ENCODE measurements at places on chromosomes 11 and 22.

DNA sequence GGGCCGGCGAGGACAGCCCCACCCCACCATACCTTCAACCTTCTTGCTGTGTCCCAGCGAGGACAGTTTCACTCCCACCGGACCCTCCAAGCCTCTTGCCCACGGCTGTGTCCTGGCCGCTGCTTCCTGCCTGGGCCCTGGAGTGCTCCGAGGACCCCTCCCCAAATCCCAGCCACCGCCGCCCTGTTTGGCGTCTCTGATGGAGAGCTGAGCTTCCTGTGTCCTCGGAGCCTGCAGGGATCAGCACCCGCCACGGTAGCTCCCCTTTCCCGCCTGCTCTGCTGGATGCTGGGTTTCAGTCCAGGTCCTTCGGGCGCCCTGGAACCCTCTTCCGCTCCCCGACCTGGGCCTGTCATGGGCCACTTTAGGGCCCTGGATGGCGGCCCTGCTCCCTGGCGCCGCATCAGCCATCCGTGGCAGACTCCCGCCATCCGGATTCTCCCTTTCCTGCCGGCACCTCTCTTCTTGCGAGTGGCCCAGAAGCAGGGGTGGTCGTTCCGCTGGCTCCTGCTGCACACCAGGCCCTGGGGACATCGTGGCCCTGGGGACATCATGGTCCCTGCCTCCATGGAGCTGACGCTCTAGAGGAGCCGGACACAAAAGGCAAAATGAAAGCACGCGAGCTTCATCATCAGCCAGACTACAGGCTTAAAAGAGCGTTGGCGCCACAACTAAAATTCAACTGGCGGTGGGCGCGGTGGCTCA lies 34.3 kb upstream of the GAL start:
- DNase-seq, result no peak

GRCh38 chr11:77874206-77874605 lies 53.3 kb downstream of the AAMDC start:
- DNase-seq, result no peak

GRCh38 chr11:67640021-67640757 lies 626 bp upstream of the TBX10 start:
- peak; percentile 56 for DNase-seq

GRCh38 chr11:122091835-122092234 lies 24.2 kb downstream of the BLID start:
- no peak for DNase-seq

DNA sequence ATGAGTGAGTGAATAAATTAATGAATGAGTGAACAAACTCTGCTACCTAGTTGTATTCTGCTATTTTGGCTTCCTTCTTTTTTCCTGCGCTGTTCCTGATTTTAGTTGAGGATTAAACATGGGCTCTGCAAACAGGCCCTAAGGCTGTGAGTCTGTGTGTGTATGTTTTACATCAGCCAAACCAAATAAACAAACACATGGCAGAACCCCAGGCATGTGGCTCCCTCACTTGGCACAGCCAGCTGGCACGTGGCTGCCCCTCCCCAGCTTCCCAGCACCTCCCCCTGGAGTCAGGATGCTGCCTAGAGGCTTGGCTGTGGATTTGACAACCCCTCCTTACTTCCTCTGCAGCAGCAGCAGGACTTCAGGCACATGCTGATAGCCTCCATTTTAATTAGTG lies 593.2 kb downstream of the INSC start:
- no peak for DNase-seq

DNA sequence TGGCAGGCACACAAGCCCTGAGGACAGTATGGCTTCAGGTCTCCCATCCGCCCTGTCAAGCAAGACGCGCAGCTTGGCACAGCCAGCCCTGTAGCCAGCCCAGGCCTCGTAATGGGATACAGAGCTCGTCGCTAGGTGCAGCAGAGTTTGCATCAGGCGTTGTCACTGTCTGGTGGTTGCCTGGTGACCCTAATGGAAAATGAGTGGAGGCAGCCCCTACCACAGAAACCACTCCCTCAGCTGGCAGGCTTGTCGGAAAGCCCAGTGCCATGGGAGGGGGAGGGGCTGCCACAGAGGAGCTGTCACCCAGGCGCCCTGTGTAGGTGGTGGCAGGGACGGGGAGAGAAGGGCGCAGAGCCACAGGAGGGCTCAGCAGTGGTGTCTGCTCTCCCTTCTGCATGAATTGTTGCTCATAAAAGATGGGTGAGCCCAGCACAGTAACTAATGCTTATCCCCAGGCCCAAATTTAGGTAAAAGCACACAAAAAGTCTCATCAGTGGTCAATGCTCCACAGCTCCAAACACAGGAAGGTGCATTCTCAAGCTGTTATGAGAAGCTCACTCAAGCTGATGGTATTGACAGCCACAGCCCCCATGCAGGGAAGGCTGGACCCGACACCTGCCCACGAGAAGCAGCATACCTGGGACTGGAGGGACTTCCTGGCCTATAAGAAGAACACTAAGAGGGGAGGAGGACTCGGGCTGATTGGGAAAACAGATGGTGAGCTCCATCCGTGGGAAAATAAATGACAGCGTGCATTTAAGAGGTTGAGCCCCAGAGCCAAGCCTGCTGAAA lies 164.6 kb downstream of the ETS1 start:
- DNase-seq, result peak; percentile 98

DNA sequence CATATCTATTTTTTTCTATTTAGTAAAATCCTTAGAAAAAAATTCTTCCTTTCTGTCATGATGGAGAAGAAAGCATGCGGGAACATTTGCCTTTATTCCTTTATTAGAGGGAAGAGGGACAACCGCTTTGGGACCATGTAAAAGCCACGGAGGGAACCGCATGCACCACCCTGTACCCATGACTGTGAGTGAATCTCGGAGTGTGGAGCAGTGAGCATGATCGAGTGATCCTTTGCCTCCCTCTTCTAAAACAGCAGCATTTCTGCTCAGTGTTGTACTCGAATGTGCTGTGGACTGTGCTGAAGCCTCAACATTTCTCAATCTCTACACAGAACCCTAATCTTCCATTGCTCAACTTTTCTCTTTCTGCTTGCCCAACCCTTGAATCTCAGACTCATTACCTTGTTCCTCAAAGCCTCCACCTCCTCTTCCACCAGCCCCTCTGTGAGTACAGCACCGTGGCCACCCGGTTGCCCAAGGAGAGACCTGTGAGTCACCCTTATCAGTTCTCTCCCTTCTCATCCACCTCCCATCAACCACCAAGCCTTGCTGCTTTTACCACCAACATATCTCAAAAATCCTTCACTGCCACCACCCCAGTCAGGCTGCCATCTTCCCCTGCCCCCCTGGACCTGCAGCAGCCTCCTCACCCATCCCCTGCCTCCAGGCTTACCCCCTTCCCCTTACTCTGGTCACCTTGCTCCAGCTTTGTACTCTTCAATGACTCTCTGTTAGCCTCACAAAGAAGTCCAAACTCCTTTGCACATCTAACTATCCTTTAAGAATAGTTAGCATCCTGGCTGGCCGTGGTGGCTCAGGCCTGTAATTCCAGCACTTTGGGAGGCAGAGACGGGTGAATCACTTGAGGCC lies 103.1 kb downstream of the NAT10 start:
- peak; percentile 18 for DNase-seq

GRCh38 chr11:23280088-23280487 lies 419.8 kb upstream of the CCDC179 start:
- DNase-seq, result no peak

DNA sequence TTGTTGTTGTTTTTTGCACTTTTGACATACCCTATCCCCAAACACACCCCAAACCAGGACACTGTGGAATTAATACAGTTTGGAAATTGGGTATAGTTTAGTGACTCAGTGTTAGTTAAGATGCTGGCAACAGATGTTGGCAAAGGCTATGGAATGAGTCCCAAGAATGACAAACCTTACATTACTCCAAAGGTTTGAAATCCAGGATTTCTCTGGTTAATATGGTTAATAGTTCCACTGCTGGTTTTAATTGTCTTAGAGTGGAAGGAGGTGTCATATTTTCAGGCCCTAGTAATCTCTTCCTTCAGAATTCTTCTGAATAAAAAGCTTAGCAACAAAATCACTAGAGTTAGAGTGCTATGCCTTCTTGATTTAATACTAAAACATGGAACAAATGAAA lies 775 bp downstream of the LPXN start:
- no peak for DNase-seq

DNA sequence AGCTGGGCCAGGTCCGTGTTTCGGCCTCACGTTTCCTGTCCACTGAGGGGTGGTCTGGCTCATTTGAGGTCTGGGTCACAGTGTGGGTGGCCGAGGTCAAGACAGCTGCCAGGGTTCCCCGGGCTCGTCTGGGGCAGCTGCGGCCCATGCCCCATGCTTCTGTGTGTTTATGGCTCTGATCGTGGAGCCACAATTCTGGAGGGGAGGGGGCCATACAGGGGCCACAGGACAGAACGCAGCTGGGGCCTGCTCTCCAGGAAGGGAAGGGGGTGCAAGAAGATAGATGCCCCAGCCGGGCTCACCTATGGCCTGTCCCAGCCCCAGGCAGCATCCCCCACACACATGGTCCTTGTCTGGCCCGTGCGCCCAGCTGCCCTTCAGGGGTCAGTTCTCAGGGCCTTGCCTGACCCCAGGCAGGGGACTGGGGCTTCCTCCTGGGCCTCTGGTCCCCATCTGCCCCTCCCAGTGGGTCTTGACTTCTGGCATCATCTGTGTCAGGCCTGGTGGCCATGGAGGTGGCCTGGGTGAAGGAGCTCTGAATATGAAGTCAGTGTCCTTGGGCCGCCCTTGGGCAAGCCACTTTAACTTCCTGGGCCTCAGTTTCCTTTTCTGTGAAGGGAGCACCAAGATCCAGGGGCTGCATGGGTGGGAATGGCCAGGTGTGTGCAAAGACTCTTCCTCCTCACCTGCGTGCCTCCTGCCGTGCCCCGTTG lies 8.4 kb downstream of the TSPAN32 start:
- no peak for DNase-seq

Measured in activated T-cell treated with anti-CD3 and anti-CD28 coated beads, Interleukin-2, amount 50 U/mL, for 72 hours (primary cell).